Dermis blood vessel endothelial cell (primary cell): ENCODE measurements at places on chromosomes 16 and 17.

DNA sequence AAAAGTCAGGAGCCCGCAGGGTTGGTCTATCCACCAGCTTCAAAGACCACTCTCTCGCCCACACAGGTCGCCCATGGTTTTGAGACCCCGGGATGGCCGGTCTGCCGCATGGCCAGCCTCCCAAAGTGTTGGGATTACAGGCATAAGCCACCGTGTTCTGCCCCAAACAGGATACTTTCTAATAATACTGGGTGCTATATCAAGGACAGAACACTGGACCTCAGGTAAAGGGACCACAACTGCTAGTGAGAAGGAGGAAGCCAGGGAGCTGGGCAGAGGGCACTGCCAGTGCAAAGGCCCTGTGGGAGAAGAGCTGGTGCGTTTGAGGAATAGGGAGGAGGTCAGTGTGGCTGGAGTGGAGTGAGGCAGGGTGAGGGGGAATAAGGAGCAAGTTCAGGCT is 34.1 kb downstream of the IL21R start:
- DNase-seq: no peak

DNA sequence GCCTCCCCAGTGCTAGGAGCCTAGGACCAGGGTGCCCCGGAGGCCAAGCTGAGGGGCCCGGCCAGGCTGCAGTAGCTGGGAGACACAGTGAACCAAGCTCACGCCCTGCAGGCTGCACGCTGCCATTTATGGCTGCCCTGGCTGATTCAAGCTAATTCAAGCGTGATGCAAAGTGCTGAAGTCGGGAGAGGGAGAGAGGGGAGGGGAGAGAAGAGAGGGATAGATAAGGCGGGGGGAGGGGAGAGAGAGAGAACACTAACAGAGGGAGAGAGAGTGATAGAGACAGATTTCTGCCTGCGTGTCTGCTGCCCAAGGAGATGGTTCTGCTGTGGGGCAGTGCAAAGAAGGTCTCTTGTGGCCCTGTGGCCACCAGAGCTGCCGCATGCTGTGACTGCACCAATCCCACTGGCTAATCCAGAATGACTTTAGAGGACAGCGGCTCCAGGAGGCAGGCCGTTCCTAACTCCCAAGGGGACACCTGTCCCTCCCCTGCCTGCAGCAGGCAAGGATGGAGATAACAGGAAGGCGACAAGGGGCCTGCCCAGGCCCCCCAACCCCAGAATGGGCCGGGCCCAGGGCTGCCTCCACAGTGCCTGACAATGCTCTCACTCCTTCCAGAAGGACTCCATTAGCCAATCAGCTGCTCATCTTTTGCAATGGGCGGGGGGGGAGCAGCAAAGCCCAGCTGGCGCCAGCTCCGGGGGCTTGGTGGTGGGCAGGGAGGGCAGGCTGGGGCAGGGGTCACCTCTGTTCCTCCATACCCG is 12.9 kb downstream of the MXRA7 start:
- no peak for DNase-seq

GRCh38 chr16:69443927-69444631 is 19.7 kb downstream of the CYB5B start:
- DNase-seq: peak; percentile 57

GRCh38 chr17:45946841-45947256 is 52.2 kb upstream of the STH start:
- DNase-seq: no peak

DNA sequence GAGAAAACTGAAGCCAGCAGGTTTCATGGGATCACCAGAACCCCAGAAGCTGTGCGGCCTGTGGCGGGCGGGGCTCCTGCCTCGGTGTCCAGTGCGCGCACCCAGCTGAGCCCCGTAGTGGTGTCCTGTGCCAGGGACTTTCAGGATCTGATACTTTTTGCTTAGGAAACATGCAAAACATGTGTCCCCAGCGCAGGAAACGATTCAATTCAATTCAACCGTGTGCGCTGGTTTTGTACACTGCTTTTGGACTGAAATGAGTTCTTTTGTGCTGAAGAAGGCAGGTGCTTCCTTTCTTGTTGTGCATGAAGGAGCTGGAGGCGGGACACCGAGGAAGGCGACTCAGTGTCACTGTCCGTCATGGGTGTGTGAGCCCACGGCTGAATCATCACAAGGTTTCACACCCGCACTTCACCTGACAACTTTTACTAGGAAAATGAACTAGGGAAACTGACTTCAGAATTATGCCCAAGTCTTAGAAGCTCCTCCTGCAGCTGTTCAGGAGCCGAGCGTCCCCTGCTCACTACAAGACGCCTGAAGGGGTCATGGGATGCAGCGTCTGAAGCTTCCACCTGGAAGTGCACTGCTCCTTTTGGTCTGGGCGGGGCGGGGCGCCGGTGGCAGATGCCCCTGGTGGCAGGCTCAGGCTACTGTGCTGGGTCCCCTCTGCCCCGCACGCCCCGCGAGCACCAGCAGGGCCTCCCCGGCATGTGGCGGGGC is 31.4 kb upstream of the ZNF750 start:
- peak; percentile 92 for DNase-seq

DNA sequence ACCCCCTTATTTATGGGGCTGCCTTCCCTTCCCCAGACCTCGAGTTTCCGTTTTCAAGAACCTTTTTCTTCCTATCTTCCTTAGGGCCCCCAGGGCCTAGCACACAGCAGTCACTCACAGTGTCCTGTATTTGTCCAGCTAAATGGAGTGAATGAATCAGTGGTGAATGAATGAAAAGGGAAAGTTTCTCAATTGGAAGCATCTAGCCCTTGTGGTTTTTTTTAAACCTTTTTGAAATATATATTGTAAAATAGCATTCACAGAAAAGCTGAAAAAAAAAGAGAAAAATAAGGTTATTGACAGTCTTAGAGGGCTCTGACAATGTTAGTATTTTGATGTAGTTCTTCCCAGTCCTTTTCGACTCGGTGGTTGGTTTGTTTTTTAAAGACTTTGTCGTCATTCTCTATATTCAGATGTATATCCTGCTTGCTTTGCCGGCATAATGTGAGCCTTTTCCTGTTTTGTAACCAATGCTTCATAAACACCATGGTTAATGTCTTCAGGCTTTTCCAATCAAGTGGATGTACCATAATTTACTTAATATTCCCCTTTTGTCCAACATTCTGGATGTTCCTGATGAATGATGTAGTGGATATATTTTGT is 45.3 kb downstream of the RAI1 start:
- peak; percentile 80 for DNase-seq

- peak; percentile 96 for DNase-seq
These were observed 18.4 kb downstream of the CARHSP1 start for GRCh38 chr16:8850279-8850885.

DNA sequence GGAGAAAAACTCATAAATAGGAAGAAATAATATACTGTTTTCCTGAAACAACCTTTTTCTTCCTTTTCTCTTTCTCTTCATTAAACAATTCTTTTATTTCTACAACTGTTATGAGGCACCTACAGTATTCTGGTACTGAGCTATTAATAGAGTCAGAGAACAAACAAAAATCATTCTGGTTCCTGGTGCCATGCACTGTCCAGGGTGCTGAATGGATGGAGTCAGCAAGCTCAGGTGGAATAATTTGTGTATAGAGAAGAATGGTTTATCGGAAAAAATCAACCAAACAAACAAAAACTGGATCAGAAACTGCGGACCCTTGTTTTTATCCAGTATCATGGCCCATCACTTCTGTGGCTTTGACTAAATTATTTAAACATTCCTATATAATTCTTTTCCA is 430.3 kb upstream of the GOT2 start:
- peak; percentile 3 for DNase-seq

- DNase-seq: no peak
These were observed 20.3 kb upstream of the HOXB9 start for GRCh38 chr17:48646183-48647102.

DNA sequence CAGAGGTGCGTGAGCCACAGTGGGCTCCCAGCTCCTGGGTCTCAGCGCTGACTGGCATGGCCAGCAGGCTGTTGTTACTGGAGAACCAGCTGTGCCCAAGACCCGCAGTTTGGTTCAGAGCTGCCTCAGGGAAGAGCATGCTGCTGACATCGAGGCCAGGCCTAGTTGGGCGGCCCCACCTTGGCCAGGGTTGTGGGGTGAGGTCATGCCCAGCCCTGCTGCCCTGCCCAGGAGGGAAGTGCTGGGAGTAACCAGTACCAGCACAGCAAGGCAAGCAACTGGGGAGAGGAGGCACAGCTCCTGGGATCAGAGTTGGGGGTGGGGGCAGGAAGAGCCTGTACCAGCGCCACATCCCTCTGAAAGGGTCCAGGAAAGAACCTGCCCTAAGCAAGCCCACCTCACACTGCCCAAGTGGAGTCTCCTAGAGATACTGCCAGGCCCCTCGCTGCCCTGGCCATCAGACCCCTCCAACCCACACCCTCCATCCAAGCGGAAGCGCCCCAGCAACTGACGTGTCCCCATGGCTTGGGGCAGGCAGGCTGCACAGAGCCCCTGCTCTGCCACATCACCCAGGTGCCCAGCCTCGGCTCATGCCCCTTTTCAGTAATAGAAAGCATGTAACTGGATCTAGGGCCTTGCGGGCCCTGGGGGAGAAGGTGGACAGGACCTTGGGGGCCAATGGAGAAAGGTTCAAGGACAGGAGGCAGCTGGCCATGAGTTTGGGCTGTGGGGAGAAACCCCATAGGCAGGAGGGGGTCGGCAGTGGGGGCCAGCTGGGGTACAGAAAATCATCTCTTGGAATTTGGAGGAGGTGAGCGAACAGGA is 990 bp downstream of the DOK4 start:
- DNase-seq: no peak

DNA sequence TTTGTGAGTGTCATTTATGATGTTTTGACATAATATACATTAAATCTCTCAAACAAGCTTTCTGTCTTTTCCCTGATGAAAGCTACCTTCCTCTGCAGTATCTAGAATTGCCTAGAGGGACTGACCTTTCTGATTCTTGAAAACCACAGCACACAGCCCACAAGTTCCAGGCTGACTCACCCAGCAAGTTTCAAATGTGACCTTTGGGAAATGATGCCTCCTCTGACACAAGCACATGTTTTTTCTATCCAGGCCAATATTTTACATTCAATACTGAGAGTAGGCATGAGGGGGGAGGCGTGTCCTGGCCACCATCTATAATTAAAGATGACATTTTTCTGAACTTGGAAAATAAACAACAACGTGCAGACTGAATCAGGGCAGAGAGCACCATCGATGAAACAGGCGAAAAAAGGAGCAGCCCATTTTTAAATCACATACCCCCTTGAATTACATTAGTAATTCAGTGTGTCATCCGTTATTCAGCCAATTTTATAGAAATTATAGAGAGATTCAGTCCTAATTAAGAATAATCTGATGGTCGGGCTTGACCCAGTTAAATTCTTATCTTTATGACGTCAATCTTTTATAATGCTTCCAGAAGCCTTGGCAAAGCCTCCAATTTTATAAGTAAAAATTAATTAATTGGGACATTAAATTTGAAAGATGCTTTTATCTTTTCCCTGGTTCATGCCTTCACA is 292.6 kb upstream of the CDH11 start:
- DNase-seq: no peak

DNA sequence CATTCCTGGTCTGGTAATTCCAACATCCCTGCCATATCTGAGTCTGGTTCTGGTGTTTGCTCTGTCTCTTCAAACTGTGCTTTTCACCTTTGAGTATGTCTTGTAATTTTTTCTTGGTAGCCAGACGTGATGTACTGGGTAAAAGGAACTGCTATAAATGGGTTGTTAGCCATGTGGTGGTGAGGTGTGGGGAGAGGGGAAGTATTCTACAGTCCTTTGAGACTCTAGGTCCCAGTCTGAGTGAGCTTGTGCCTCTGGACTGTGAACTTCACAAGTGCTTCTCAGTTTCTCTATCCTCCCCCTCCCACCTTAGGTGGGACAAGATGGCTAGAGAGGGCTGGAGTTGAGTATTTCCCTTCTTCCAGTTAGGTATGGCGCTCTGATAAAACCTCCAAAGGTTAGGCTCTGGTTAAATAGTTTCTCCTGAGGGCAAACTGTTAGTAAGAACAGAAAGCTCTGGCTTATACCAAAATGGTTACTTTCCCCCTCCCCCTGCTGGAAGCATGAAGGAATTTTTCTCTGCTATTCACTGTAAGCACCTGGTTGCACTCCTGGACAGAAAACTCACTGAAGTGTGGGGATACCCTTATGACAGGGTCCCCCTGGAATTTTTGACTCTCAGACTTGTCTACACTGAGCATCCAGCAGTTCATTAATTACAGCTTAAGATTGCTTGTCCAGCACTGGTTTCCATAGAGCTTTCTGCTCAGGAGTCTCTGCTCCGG is 87.8 kb downstream of the MARCHF10 start:
- DNase-seq: peak; percentile 50

- DNase-seq: no peak
These were observed 45.8 kb upstream of the TOX3 start for GRCh38 chr16:52592778-52593177.

DNA sequence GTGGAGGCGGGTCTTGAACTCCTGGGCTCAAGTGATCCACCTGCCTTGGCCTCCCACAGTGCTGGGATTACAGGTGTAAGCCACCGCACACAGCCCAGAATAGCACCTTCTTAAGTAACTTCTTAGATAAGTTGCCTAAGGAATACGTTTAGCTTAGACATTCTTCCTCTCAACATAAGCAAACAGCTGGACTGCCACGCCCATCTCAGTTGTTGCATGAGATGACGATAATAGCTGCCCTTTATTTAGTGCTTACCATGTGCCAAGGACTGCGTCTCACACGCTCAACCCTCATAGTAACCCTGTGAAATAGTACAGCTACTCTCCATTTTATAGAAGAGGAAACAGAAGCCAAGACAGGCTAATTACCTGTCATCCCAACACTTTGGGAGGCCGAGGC is 11.8 kb downstream of the HASPIN start:
- DNase-seq: no peak

- no peak for DNase-seq
These were observed 931.9 kb upstream of the SOX9 start for GRCh38 chr17:71188811-71189492.
